Astrocyte of the spinal cord (primary cell): ENCODE measurements at places on chromosomes 1 and 21.
A peak's percentile ranks its signal among the peaks of the same experiment; 100 is the strongest.

DNA sequence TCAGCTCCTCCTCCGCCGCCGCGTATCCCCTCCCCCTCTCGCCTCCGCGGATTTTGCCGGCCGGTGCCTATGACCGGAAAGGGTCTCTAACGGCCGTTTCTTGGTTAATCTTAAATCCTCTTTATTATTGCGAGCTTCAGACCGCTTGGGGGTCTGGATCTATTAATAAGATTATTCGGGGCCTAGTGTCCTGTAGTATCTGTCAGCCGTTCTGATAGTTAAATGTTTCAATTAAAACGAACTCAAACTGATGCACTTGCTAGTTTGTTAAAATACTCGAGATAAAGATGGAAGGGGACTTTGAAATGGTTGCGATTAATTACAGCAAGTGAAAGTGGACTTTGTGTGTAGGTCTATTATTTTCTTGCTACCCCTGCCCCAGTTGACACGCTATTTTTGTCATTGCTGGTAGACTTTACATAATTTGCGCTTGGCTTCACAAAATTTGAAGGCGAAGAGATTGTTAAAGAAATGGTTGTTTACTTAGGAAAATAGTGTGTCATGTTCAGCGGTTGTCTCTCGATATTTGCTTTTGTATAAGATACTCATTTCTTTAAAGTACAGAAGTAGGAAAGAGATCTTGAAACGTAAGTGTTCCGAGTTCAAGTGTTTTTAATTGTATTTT lies 779 bp downstream of the SON start:
- no peak for DNase-seq

GRCh38 chr1:30837653-30838052 lies 70.9 kb downstream of the SDC3 start:
- no peak for DNase-seq

DNA sequence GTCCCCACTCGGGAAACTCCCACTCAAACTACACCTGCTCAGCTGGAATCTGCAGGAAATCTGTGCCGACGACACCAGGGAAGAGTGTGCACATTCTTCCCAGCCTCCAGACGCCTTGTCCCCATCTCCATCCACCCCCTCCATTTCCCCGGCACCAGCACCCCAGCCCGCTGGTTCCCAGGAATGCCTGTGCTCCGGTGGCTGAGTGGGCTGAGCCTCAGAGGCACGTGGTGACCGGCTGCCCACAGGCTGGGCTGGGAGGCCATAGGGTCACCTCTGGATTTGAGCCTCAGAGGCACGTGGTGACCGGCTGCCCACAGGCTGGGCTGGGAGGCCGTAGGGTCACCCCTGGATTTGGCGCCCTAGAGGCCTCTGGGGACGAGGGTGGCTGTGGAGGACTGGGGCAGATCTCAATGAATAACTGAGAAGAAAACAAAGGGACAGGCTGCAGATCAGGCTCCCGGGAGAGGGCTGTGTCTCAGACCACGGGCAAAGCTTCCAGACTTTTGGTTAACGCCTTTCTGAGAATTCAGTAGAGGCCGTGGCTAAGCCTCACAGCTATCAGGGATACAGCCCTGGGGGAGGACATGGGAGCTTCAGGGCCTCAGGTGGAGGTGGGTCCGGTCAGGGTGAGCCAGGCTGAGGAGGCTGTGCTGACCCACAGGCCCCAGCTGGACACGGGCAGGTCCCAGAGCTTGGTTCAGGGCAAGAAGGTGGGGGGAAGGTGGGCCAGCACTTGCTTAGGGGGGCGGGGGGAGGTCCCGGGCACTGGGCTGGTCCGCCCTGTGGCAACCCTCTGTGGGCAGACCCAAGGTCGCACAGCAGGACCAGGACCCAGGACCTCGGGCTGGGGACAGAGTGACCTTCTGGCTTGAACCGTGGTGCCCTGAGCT lies 17.3 kb upstream of the TTLL10 start:
- DNase-seq: no peak

GRCh38 chr21:19245188-19245580 lies 841.6 kb upstream of the TMPRSS15 start:
- no peak for DNase-seq

- no peak for DNase-seq
Observed at GRCh38 chr1:33234131-33234530, 22.2 kb upstream of the ZNF362 start.

DNA sequence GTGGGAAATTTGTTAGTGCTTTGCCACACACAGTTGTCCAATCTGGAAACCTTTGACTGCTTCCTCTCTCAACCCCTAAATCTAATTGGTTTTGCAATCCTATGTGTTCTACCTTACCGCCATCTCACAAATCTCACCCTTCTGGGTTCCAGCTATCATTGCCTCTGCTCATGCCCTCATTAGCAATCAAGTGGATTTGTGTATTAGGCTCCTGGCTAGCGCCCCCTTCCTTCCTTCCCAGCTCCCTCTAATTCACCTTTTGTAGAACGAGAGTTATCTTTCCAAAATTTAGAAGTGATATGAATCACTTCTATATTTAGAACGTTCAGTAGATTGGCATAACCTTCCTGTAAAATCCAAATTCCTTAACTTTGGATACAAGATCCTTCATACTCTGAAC lies 18.6 kb downstream of the FMO1 start:
- DNase-seq: no peak

GRCh38 chr1:202143768-202144401 lies 652 bp downstream of the ARL8A start:
- DNase-seq: peak; percentile 16

DNA sequence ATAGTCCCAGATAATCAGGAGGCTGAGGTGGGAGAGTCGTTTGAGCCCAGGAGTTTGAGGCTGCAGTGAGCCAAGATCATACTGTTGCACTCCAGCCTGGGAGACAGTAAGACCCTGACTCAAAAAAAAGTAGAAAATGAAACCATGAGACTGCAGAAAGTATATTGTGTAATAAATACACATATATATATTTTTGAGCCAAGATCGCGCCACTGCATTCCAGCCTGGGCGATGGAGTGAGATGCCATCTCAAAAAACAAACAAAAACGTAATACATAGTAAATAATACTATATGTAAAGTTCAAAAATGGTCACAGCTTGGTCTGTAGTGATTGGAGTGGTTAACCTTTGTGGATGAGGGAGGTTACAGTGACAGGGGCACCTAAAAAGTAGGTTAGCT lies 9.7 kb downstream of the BRDT start:
- no peak for DNase-seq

DNA sequence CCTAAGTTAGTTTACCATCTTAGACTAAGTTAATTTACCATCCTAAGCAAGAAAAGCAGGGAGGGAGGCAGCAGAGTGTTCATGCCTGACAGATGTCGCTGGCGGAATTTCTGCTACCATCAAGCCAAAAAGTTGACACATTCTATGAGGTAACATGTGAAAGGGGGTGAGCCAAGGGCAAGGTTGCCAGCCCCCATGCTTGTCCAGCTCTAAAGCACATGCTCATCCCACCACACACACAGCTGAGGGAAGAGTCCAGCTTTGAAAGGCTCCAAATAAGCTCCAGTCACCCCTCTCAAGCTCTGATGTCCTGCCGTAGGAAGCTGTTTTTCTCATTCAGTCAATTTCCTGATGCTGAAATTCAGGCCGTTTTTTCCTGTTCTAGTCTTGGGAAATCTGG lies 46.3 kb downstream of the EIF2D start:
- no peak for DNase-seq
